ENCODE measurements at places on chromosomes 5 and 9. TPM values are rescaled to one million over a fixed set of nuclear protein-coding genes. Genes with fewer than 3 reads are reported as not detected.

DNA sequence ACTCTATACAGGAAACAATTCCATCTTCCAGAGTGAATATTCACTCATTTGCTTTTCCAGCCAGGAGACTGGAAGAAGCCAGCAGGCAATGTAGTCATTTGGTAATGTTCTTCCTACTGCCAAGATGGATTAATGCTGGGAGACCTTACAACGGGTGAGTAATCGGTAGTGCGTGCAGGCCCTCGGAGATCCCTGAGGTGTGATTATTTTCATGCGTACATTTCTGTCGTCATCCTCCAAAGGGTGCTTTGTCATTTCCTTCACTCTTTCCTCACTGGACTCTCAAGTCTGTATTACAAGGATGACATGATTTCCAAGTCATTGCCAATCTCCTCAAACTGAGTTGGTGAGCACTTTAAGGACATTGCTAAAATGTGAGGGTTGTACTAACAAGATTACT, 263.5 kb downstream of the CWC27 start:
- no peak for DNase-seq

DNA sequence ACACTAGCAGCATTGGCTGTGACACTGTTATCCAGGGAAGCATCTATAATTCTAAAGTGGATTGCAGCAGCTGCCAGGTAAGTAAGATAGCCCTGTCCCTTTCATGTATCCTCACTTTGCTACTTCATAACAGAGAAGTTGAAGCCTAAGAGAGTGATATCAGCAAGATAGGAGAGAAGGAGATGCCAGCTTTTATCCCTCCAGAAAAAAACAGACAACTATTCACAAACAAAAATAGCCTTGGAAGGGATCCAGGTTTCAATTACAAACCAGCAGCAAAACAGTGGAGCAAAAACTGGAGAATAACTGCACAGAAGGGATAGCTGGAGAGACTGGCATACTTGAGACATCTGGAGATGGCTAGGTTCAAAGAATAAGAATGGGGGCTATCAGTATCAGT, 19.6 kb upstream of the VCAN start:
- DNase-seq, result no peak

- no peak for DNase-seq
Measured at GRCh38 chr5:91030521-91031401, 352.4 kb downstream of the ARRDC3 start.

DNA sequence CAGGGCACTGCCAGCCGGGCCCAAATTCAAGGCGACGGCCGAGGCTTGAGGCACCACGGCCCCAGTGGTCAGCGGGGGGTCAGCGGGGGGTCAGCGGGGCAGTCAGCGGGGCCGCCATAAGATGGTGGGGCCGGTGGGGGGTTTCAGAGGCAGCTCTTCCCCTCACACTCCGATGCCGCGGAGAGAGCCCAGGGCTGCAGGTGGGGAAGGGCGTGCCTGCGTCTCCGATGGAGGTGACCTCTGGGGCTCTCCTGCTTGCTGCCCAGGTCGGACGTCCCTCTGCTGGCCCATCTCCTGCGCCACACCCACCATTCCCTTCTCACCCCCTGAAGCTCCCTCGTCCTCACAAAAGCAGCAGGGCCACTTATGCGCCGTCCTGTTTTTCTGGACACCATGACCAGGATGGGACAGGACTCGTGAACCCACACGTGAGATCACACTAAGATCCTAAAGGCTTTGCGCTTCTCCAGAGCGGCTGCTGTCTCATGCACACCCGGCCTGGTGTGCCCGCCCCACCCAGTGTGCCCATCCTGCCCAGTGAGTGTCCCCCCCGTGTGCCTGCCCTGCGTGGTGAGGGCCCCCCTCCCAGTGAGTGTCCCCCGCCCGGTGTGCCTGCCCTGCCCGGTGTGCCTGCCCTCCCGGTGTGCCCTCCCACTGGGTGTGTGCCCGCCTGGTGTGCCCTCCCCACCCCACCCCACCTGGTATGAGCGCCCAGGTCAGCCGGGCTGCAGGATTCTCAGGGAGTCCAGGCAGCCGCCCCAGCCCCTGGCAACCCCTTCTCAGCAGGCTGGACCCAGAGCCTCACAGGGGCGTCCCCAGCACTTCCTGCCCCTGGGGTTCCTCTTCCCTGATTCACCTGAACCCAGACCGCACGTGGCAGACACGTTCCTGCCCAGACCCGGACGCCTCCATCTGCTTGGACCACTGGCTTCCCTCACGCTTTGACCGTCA, 48.7 kb upstream of the NKD2 start:
- no peak for DNase-seq

DNA sequence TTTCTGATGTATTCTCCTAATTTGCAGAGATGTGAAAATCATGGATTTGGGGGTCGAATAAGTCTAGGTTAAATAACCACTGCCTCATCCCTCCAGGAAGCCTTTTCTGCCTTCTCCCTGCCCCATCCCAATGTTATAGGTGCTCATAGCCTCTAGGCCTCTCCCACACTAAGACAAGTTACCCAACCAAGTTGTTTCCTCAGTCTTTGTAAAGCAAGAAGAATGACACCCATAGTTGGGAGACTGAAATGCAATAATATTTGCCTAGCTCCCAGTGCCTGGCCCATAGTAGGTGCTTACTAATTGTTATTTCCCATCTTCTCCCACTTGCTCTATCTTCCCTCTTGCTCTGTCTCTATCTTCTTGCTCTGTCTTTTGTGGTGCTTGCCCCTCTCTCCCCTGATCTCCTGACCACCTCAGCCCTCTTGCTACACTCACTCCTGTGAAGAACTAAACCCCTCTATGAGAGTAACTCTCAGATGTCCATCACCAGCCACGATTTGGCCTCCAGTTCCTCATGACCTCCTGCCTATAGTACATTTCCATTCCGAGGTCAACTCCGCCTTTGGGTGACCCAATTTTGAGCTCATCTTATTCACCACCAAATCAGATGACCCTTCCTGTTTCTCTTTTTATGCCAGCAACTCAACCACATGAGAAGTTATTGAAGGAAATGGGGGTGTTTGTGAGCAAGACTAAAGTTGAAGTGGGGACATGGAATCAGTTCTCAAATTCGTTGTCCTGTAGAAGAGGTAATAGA, 7.0 kb downstream of the AFAP1L1 start:
- no peak for DNase-seq

DNA sequence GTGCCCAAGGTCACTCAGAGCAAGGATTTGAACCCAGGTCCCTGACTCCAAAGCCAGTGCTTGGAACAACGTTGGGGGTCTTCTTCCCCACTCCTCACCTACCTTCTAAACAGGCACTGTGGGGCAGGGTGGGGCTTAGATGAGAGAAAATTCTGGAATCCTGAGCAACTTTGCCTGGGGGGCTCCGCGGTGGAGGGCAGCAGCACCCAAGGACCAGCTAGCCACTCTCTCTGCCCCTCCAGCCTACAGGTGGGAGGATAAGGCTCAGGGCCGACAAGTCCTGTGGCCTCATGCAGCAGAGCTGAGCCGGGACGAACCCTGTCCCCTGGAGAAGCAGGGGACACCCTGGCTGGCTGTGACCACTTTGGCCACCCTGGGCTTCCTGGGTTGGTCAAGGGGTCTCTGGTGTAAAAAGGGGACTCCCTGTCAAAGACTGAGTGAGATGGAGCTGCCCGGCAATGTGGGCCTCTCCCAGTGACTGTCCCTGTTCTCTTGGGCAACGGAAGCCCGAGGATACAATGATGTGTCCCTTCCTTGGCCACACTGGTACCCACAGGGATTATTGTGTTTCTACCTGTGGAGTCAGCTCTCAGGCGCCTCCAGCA, 26.5 kb downstream of the CEL start:
- no peak for DNase-seq

DNA sequence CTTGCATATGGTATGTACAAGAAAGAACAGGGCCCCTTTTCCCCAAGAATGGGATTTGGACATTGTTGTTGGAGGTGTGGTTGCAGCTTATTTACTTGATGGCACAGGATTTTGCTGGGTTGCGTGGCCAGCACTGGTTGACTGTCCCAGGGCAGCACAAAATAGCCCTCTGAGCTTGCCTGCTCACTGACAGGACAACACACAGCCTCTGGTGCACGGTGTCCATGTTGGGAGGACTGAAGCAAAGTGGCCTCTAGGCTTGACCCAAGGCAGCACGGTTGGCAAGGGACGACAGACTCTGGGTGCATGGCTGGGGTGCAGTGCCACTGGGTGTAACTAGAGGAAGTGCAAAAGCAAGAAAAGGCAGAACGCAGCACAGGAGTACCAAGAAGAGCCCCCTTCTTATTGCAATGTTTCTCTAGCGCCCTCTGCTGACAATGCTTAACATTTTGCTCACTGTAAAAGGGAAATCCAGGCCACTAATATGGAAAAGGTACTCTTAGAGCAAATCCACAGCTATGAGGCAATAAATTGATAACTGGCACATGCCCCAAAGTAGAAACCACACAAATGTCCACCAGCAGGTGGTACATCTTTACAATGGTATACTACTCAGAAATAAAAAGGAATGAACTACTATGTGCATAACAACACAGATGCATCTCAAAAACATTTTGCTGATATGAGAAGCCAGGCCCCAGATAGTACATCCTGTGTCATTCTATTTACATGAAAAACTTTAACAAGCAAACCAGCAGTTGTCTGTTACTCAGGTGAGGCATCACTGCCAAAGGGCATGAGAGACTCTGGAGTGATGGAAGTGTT, 47.4 kb upstream of the BARX1 start:
- no peak for DNase-seq

GRCh38 chr9:68961587-68961986, 52.3 kb downstream of the PRKACG start:
- DNase-seq, result no peak

BNIP1 gene
- total RNA-seq, result 15.6 TPM

DNA sequence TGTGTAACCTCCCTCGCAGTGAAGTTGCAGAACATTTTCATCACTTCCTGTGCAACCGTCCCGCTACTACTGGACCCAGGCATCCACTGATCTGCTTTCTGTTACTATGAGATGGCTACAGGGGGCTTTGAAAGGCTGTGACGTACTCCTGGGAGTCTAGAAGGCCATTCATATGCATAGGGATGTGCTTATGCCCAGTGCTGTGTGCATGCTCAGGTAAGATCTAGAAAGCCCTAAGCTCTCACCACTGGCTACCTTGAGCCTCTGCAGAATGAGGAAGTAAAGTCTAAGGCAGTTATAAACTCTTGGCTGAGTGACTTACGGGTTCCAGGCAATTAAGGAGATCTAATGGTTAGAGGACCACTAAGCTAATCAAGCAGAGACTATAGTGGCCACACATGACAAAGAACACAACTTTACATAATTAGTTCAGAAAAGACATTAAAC, 11.8 kb downstream of the HNRNPAB start:
- DNase-seq, result no peak

- no peak for DNase-seq
Measured at GRCh38 chr5:146034605-146035004, 70.8 kb downstream of the PLAC8L1 start.

GRCh38 chr5:160311491-160312133, 752 bp downstream of the CCNJL start:
- no peak for DNase-seq

GRCh38 chr5:180439911-180440769, 54.0 kb upstream of the CNOT6 start:
- no peak for DNase-seq

GRCh38 chr9:110575169-110575568, 4.4 kb downstream of the SVEP1 start:
- DNase-seq, result no peak

- DNase-seq, result no peak
Measured at GRCh38 chr9:19998153-19998552, 209.3 kb upstream of the SLC24A2 start.
